ENCODE measurements at places on chromosomes 7 and 10. TPM values are rescaled to one million over a fixed set of nuclear protein-coding genes. Genes with fewer than 3 reads are reported as not detected.

- DNase-seq = no peak
Measured at GRCh38 chr10:69505636-69506318, 54.5 kb downstream of the TSPAN15 start.

DNA sequence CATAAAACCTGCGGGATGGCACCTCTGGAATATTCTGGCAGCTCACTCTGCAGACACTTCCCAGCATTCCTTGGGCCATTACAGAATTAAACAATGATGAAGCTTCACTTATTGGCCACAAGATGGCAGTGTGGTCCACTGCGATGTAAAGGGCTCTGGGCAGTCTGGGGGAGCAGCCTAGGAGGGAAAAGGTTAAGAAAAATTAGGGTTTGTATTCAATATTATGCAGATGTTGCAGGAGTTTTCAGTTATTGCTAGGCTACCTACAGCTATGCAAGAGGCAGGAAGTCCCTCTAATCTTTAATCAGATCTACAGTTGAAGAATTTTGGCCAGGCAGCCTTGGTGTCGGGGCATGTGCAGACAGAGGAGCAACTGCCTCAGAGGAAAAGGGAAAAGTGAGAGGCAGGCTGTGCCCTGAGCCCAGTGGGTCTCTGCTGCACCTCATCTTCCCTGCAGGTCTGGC lies 233.2 kb upstream of the PRSS1 start:
- peak; percentile 10 for DNase-seq

The PSD gene
- 10.1 TPM for polyA plus RNA-seq

The HGF gene
- 30.1 TPM for polyA plus RNA-seq

The CC2D2B gene
- 1.4 TPM for polyA plus RNA-seq

The AKR1C2 gene
- polyA plus RNA-seq = 6.7 TPM

GRCh38 chr10:19164461-19164860 lies 115.9 kb downstream of the MALRD1 start:
- DNase-seq = no peak

Measured in right lung (tissue), 10 donors.